Common myeloid progenitor, CD34-positive (primary cell): ENCODE measurements at places on chromosomes 6 and 20.

GRCh38 chr6:3122823-3123182 is 4.3 kb downstream of the BPHL start:
- no peaks in the 10 kb centered on the region for H3K27me3 ChIP-seq
- no peak overlapping the region for H3K27ac ChIP-seq
- no peak overlapping the region for H3K4me3 ChIP-seq

GRCh38 chr6:150687508-150687907 is 87.8 kb downstream of the PLEKHG1 start:
- no peak for DNase-seq
- no peaks in the 10 kb centered on the region for H3K27me3 ChIP-seq
- H3K4me3 ChIP-seq: no peak overlapping the region
- no peaks in the 10 kb centered on the region for H3K36me3 ChIP-seq
- H3K27ac ChIP-seq: no peak overlapping the region

DNA sequence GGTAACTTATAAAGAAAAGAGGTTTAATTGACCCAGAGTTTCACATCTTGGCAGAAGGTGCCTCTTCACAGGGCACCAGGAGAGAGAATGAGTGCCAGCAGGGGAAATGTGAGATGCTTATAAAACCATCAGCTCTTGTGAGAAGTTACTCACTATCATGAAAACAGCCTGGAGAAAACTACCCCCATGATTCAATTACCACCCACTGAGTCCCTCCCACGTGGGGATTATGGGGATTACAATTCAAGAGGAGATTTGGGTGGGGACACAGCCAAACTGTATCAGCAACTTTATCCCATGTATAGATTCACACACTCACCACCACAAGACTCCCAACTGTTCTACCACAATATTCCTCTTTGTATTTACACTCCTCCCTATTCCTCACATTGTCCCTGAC is 10.6 kb downstream of the PDSS2 start:
- H3K27ac ChIP-seq: no peak overlapping the region
- DNase-seq: no peak
- H3K36me3 ChIP-seq: no peaks in the 10 kb centered on the region
- H3K4me1 ChIP-seq: no peaks in the 10 kb centered on the region
- H3K27me3 ChIP-seq: no peaks in the 10 kb centered on the region

DNA sequence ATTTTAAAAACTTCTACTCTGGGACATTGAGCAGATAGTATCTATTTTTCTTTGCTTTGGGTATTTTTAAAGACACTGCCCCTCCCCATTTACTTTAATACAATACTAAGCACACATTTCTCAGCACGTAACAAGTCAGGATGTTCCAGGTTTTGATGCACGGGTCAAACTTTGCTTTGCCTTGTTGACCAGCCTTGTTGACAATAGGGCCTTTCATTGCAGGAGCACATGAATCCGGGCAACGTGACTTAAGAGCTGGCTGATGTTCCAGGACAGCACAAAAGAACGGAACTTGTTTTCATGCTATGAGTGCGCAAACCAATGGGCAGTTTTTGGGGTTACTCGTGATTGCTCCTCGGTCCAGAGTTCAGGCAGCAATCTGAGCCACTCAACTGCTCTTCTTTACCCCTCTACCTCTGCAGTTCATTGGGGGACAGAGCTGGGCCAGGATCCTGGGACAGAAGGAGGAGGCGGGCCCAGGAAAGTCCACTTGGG is 78.6 kb upstream of the SLC22A16 start:
- H3K4me1 ChIP-seq: no peaks in the 10 kb centered on the region
- H3K36me3 ChIP-seq: no peaks in the 10 kb centered on the region
- no peak overlapping the region for H3K27ac ChIP-seq
- no peaks in the 10 kb centered on the region for H3K27me3 ChIP-seq

GRCh38 chr6:146153040-146153758 is 124.3 kb downstream of the GRM1 start:
- H3K4me1 ChIP-seq: no peaks in the 10 kb centered on the region
- no peak for DNase-seq
- H3K27me3 ChIP-seq: no peaks in the 10 kb centered on the region
- H3K36me3 ChIP-seq: no peaks in the 10 kb centered on the region

DNA sequence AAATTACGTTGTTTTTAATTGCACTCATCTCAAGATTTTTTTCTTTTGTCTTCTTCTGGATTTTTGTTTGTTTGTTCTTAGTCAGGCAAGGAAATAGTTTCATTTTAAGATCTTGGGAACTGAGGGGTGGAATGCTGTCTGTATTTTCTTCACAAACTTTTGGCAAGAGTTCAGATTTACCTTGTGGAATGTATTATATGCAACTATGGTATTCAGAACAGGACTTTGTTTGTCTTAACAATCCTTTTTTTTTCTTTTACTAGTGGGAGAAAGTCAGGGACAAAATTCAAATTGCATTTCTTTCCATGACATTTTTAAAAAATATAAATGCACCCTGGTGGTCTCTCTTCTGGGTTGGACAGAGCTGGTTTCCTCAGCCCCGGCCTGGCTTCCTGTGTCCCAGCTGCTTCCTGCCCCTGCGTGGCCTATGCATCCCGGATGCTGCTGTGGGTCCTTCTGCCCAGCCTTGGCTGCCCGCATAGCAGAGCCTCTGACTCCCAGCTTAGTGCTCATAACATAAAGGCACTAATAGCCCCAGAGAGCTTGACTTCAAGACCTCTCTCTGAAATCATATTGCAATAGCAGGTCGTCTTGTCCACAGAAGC is 520.7 kb downstream of the QKI start:
- H3K27me3 ChIP-seq: peaks cover 9% of the 10 kb centered on the region
- peaks cover 4% of the 10 kb centered on the region for H3K4me1 ChIP-seq
- no peak overlapping the region for H3K4me3 ChIP-seq
- no peak overlapping the region for H3K27ac ChIP-seq

GRCh38 chr6:106247293-106247692 is 78.3 kb downstream of the ATG5 start:
- H3K4me1 ChIP-seq: no peaks in the 10 kb centered on the region
- H3K27ac ChIP-seq: no peak overlapping the region
- H3K4me3 ChIP-seq: no peak overlapping the region
- H3K27me3 ChIP-seq: no peaks in the 10 kb centered on the region
- DNase-seq: no peak

DNA sequence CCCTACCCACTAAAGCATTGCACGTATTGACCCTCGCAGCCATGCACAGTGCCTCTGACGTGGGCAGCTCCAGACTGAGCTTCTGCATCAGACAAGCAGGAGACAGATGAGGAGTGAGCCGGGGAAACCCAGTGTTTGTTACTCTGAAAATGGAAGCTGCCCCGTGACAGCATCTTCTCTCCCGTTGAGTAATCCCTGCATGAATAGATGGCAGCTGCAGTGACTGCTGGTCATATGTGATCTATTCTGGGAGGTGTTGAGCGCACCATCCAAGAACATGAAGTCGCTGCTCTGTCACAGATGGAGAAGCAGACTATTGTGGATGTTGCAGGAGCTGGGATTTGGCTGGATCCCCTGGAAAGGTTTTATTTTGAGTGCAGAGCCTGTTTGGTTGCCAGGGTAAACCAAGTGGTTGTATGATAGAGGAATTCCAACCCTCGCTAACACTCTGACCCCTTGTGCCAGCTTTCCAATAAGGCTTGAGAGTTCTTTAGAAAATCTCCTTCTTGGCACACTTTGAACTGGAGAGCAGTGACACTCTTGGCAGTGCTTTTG is 242.2 kb downstream of the NRN1 start:
- H3K27me3 ChIP-seq: no peaks in the 10 kb centered on the region
- H3K36me3 ChIP-seq: no peaks in the 10 kb centered on the region
- no peak overlapping the region for H3K27ac ChIP-seq
- no peak overlapping the region for H3K4me3 ChIP-seq
- H3K4me1 ChIP-seq: no peaks in the 10 kb centered on the region
- DNase-seq: no peak
